LoVo (cell line): ENCODE measurements at places on chromosomes 5 and 9.

- no peak for DNase-seq
Observed at GRCh38 chr5:156402387-156402921, 75.5 kb downstream of the SGCD start.

DNA sequence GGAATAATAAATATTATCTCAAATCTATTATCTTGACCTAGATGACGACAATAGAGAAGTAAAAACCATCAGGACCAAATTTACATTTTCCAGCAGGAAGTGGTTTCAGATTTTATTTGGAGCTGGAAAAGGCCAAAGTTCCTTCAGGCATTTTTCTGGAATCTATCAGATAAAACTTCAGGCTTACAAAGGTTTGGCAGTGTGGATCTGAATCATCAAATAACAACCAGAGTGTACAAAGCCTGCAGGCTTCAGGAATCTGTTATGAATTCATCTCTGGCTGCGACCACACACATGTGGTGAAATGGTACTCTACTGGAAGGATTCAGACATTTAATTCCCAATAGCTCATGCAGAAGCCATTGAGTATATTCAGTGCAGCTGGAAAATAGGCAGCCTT lies 726.4 kb upstream of the GRAMD2B start:
- no peak for DNase-seq

DNA sequence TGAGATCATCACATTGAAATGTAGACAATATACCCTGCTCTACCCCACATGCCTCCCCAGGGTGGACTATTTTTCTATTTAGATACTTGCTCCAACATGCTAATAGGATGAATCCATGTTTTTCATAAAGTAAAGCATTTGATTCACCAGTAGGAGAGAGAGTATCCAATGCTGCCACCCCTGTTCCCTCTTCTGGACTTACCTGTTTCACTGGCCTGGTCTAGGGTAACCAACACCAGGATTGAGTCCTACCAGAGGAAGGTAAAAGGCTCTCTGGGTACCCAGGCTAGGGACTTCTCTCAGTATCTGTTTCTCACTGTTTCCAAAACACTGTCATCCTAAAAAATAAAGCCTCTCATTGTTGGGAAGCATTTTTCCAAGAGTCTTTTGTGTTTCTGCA lies 30.2 kb upstream of the GABRP start:
- DNase-seq = no peak

DNA sequence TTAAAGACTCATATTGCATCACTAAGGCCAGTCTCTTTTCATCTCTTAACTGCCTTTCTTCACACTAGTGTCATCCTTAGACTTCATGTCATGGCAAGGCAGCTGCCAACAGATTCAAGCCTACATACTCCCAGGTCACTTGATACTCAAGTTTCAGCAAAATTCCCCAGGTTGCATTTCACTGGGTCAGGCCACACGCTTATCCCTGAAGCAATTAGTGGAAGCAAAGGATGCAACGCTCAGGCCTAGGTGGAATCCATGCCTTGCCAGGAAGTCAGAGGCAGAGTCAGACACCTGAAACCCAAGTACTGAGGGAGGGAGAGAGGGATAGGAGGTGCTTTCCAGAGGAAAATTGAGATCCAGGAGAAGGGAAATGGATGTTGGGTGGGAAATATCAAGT lies 28.9 kb downstream of the YIPF5 start:
- no peak for DNase-seq

DNA sequence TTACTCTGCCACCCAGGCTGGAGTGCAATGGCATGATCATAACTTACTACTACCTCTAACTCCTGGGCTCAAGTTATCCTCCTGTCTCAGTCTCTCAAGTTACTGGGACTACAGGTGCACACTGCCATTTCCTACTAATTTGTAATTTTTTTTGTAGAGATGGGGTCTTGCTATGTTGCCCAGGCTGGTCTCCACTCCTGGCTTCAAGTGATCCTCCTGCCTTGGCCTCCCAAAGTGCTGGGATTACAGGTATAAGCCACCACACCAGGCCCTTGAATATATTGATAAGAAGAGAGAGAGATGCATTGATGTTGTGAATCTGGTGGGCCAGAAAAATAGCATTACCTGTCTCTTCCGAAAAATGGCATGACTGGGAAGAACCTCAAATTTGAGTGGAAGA lies 21.0 kb upstream of the RCL1 start:
- DNase-seq = no peak
